IMR-90 (cell line): ENCODE measurements at places on chromosomes 7 and 10. TPM values are rescaled to one million over a fixed set of nuclear protein-coding genes. Genes with fewer than 3 reads are reported as not detected.

- H3K4me3 ChIP-seq: no peak overlapping the region
- no peaks in the 10 kb centered on the region for H3K36me3 ChIP-seq
- no peak overlapping the region for H3K27ac ChIP-seq
- H3K4me1 ChIP-seq: no peaks in the 10 kb centered on the region
Observed at GRCh38 chr10:64484811-64485330, 963.7 kb downstream of the REEP3 start.

GRCh38 chr7:139061416-139061815 lies 25.6 kb upstream of the ZC3HAV1L start:
- no peaks in the 10 kb centered on the region for H3K27me3 ChIP-seq
- no peak overlapping the region for H3K27ac ChIP-seq
- no peaks in the 10 kb centered on the region for H3K4me1 ChIP-seq

GRCh38 chr10:65952086-65952485 lies 973.8 kb upstream of the LRRTM3 start:
- DNase-seq: no peak
- no peaks in the 10 kb centered on the region for H3K36me3 ChIP-seq
- H3K27ac ChIP-seq: no peak overlapping the region
- H3K4me3 ChIP-seq: no peak overlapping the region

GRCh38 chr7:134028853-134029252 lies 98.3 kb upstream of the LRGUK start:
- H3K4me1 ChIP-seq: peaks cover 3% of the 10 kb centered on the region; the same call in 1 of the 2 replicates
- H3K4me3 ChIP-seq: no peak overlapping the region
- no peak for DNase-seq
- no peak overlapping the region for H3K27ac ChIP-seq

DNA sequence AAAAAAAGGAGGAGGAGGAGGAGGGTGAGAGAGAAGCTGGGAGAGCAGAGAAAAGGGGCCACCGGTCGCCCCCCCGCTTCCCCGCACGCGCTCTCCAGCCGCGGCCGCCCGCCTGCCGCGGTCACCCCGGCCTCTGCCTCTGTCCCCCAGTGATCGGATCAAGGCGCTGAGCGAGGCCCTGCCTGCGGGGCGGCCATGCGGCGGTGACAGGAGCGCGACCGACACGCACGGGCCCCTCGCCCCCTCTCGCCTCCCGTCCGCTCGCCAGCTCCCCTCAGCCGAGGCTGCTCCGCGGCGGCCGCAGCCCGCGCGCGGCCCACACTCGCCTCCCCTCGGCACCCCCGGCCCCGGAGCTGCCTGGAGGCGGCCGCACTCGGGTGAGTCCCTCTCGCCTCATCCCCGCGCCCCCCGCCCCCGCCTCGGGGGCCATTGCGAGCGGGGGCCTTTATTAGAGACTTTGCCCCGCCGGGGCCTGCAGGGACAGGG lies at the start of gene GTF2I:
GTF2I (plus strand) TSS at position 27 of the 486 bp plus-strand sequence. CDS start 31,411 bp downstream, outside the sequence.
- no peak for DNase-seq
- H3K4me1 ChIP-seq: peaks cover 26% of the 10 kb centered on the region
- peak within 1 kb of the TSS; percentile 96 for H3K27ac ChIP-seq

GRCh38 chr7:114354306-114354705 lies 60.3 kb upstream of the FOXP2 start:
- no peak overlapping the region for H3K4me3 ChIP-seq
- no peak for DNase-seq
- H3K27ac ChIP-seq: no peak overlapping the region

DNA sequence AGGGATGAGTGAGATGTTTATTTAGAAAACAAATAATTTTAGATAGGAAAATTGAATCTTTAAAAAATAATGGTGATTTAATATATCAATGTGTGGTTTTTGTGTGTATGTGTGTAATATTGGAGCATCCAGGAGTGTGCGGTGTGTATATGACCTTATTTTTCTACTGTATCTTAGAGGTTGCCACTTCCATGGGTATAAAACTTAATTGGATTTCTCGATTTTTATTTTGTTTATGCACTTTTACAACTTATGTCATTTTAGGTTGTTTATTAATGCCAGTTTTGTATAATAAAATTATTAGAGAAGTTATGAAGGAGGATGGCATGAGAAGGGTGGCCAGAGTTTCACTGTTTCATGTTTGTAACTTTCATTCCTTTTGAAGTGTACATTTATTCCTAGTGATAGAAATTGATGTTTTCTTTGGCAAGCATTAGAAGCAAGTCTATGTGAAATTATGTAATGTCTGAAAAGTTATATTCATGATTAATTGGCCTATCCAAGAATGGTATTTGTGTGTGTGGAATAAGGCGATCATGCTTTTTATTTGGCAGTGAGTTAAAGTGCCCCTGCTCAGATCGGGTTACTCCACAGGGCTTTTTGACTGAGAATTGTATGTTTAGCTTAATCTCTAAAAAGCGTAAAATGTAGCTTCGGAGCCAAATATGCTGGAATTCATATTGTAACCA lies 110.3 kb downstream of the KAT6B start:
- DNase-seq: peak; percentile 60
- no peak overlapping the region for H3K27ac ChIP-seq
- no peaks in the 10 kb centered on the region for H3K27me3 ChIP-seq
- peaks cover 7% of the 10 kb centered on the region for H3K4me1 ChIP-seq
- no peak overlapping the region for H3K4me3 ChIP-seq

DNA sequence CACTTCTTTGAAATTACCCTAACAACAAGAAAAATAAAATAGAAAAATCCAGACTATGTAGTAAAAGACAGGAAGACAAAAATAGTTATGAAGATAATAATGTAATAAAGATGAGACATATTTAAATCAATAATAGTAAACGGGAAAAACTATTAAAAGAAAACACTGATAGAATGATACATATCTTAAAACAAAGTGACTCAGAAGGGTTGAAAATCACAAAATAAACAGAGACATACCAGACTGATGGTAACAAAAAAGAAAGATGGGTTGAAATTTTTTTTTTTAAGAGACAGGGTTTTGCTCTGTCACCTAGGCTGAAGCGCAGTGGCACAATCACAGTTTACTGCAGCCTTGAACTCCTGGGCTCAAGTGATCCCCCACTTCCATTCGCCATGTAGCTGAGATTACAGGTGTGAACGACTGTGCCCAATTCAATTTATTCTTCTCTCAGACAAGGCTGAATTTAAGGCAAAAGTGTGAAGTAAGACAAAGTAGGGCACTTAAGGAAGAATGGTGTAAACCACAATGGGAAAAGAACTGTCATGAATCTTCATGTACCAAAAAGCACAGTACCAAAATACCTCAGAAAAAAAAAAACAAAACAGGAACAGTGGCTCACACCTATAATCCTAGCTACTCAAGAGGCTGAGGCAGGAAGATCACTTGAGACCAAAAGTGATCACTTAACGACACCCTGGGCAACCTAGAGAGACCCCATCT lies 47.4 kb downstream of the LMBR1 start:
- no peaks in the 10 kb centered on the region for H3K27me3 ChIP-seq
- H3K27ac ChIP-seq: no peak overlapping the region
- H3K36me3 ChIP-seq: no peaks in the 10 kb centered on the region
- peaks cover 2% of the 10 kb centered on the region; the same call in 1 of the 2 replicates for H3K4me1 ChIP-seq

DNA sequence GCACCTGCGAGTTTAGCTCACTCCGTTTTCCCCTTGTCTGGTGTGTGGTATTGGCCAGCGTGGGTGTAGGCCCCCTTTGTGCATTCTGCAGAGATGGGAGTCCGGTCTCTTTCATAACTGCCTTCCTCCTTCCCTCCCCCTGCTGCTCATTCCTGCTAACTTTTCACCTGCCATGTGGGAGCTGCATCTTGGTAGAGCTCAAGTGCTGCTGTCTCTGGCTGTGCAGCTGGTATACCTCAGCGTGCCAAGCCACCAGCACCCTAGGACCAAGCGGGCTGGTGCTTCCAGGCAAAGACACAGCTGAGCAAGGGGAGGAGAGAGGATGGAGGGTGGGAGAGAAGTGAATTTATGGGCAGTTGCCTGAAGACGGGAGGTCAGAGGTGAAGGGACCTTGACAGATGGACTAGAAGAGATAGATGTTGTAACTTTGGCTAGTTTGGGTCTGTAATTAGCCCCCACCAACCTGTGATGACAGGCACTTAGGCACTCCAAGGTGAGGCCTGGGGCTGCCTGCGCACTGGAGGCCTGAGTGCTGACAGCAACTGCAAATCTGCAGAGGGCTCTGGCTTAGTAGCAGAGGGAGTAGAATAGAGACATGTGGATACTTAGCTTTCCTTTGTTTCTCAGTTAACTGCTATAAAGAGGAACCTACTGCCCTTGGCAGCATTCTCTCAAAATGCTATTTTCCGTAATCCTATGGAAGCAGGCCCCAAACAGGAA lies 148.8 kb upstream of the AGK start:
- no peaks in the 10 kb centered on the region for H3K4me1 ChIP-seq
- H3K36me3 ChIP-seq: no peaks in the 10 kb centered on the region

- no peak overlapping the region for H3K4me3 ChIP-seq
- H3K4me1 ChIP-seq: peaks cover 8% of the 10 kb centered on the region
- peaks cover 8% of the 10 kb centered on the region for H3K36me3 ChIP-seq
Observed at GRCh38 chr7:121344497-121344896, 15.7 kb downstream of the WNT16 start.

GRCh38 chr7:45579391-45579801 lies 5.2 kb downstream of the ADCY1 start:
- no peaks in the 10 kb centered on the region for H3K36me3 ChIP-seq
- no peaks in the 10 kb centered on the region; the same call in 1 of the 2 replicates for H3K4me1 ChIP-seq
- peaks cover 51% of the 10 kb centered on the region for H3K27me3 ChIP-seq
- no peak overlapping the region for H3K4me3 ChIP-seq

- peak overlapping the region; percentile 74 for H3K27ac ChIP-seq
- no peak overlapping the region for H3K4me3 ChIP-seq
- no peak for DNase-seq
- no peaks in the 10 kb centered on the region for H3K36me3 ChIP-seq
- H3K27me3 ChIP-seq: no peaks in the 10 kb centered on the region
- peaks cover 36% of the 10 kb centered on the region for H3K4me1 ChIP-seq
Observed at GRCh38 chr7:47605816-47606575, 24.1 kb upstream of the TNS3 start.

DNA sequence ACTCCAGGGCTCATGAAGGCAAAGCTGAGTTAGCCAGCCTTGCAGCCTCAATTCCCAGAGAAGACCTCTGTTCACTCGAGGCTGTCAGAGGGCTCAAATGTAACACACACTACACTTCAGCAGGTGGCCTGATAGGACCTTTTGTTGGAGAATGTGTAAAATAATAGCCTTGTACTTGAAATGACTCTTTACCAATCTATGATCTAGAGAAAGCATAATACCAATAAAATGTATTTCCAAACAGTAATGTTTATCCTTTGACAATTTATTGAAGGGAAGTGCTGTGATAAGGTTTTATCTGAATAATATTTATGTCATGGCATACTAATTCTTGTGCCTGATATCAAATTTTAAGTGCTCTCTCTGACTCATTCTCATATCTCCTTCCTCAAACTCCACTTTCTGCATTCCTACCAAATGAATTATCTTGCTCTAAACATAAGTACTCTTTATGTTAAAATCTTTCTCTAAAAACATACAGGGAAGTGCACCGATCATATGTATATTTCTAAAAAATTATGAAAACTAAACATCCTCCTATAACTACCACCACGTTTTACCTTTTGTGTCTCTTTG lies 20.9 kb downstream of the CYP3A7 start:
- no peaks in the 10 kb centered on the region; the same call in 1 of the 2 replicates for H3K27me3 ChIP-seq
- H3K27ac ChIP-seq: no peak overlapping the region
- H3K36me3 ChIP-seq: no peaks in the 10 kb centered on the region
- H3K4me3 ChIP-seq: no peak overlapping the region

DNA sequence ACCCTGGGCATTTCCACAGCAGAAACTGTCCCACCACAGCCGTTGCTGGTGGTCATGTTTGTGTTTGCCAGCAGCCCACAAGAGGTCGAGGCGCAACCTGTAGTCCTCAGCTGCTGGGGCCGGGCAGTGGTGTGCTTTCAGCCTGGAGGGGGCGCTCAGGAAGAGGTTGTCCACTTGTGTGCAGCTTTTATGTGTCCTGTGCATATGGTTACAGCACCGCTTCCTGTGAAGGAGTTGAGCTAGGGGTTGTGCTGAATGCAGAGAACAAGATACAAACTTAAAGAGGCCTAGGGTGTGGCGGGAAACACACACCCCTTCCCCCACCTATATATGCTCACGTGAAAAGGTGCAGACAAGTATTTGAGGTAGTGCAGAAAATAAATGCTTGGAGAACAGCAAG lies 29.5 kb upstream of the PFKFB3 start:
- 0 out of 2 replicates have a peak, but pooled peaks cover 7% of the 10 kb centered on the region for H3K36me3 ChIP-seq
- H3K4me3 ChIP-seq: no peak overlapping the region
- peaks cover 20% of the 10 kb centered on the region for H3K4me1 ChIP-seq
- no peaks in the 10 kb centered on the region for H3K27me3 ChIP-seq

- no peaks in the 10 kb centered on the region for H3K27me3 ChIP-seq
- DNase-seq: no peak
- H3K4me3 ChIP-seq: no peak overlapping the region
- no peak overlapping the region for H3K27ac ChIP-seq
- peaks cover 13% of the 10 kb centered on the region for H3K4me1 ChIP-seq
Observed at GRCh38 chr7:44109991-44110390, 5.8 kb downstream of the AEBP1 start.

- DNase-seq: no peak
- H3K27ac ChIP-seq: no peak overlapping the region
- peaks cover 55% of the 10 kb centered on the region for H3K4me1 ChIP-seq
- H3K4me3 ChIP-seq: no peak overlapping the region
- peaks cover 69% of the 10 kb centered on the region for H3K36me3 ChIP-seq
- no peaks in the 10 kb centered on the region for H3K27me3 ChIP-seq
Observed at GRCh38 chr10:80161321-80162083, 29.0 kb downstream of the PLAC9 start.

TRUB1 gene
- 9.1 and 10.6 TPM in 2 replicates for polyA plus RNA-seq

LLCFC1 gene
- not detected in 2 replicates for polyA plus RNA-seq

POU6F2 gene
- not detected in 2 replicates for polyA plus RNA-seq

PRF1 gene
- not detected in 2 replicates for polyA plus RNA-seq

PPP1R17 gene
- not detected in 2 replicates for polyA plus RNA-seq
